ENCODE measurements at places on chromosomes 1 and 21.
A peak's percentile ranks its signal among the peaks of the same experiment; 100 is the strongest.

- H3K27me3 ChIP-seq = peaks cover 75% of the 10 kb centered on the region
- no peak overlapping the region for H3K4me3 ChIP-seq
- no peak for DNase-seq
- H3K27ac ChIP-seq = no peak overlapping the region
Measured at GRCh38 chr21:46100020-46100419, 2.1 kb downstream of the COL6A2 start.

DNA sequence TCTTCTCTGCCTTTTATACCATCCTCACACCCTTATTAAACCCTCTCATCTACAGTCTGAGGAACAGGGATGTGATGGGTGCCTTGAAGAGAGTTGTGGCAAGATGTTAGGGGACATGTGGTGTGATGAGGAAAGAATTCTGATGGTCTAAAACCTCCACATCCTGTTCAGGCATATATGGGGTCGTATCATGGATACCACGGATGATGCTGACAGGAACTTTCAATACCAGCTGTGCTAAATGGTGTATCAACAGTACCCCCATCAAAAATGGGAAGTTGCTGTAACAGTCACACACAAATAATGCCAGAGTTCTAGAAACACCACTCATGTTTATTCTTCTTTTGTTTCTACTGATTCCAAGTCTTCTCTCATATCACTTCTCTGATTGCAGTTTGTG lies 12.9 kb downstream of the OR2T6 start:
- no peaks in the 10 kb centered on the region for H3K4me1 ChIP-seq
- H3K4me3 ChIP-seq = no peak overlapping the region
- no peaks in the 10 kb centered on the region for H3K36me3 ChIP-seq

- peaks cover 11% of the 10 kb centered on the region for H3K36me3 ChIP-seq
- peak overlapping the region; percentile 85 for H3K4me3 ChIP-seq
- no peaks in the 10 kb centered on the region for H3K27me3 ChIP-seq
- DNase-seq = no peak
- H3K27ac ChIP-seq = peak overlapping the region; percentile 95
Measured at GRCh38 chr1:13699510-13699909, 478 bp upstream of the PRDM2 start.

DNA sequence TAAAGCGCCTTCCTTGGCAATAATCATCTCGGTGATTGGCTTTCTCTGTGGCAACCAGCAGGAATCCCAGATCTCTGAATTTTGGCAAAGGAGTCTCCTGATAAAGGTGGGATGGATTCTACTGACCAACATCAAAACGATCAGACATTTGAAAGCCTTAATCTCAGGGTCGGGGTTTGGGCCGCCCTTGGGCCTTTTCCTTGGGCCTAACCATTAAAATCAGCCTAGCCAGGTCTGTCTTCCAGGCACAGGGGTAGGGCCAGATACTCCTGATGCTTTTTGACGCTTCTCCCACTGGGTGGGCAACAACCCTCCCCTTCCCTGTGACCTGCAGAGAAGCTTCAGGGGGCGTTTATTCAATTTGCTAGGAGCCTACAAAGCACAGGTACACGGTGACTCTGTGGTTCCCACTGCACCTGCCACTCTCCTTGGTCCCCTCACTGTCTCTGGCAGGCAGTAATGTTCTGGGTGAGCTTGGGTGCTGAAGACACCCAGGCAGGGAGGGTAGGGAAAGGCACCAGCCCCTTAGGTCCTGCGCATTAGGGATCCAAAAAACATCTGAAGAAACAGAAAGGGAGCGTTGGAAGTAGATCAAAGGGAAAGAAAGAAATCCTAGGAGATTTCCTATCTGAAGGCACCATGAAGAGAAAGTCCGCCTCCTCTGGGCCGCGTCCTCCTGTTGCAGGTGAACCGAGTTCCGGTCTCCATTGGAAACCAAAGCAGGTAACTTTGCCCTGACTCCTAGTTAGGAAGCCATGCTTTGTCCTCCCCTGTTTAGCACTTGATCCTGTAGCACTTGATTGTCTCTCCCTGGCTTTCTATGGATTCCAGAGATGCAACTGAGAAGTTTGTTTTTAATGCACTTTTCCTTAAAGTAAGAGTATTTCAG lies 12.3 kb downstream of the RNU1-2 start:
- H3K36me3 ChIP-seq = no peaks in the 10 kb centered on the region
- no peak for DNase-seq
- H3K27me3 ChIP-seq = no peaks in the 10 kb centered on the region
- peak overlapping the region; percentile 14 for H3K27ac ChIP-seq
- H3K4me3 ChIP-seq = no peak overlapping the region

- H3K4me1 ChIP-seq = peaks cover 1% of the 10 kb centered on the region
- H3K27me3 ChIP-seq = peaks cover 4% of the 10 kb centered on the region
- DNase-seq = no peak
- no peaks in the 10 kb centered on the region for H3K36me3 ChIP-seq
- H3K27ac ChIP-seq = no peak overlapping the region
Measured at GRCh38 chr1:36081926-36082485, 1.9 kb upstream of the TEKT2 start.

GRCh38 chr1:200336901-200337391 lies 72.9 kb downstream of the ZNF281 start:
- no peak for DNase-seq
- peak overlapping the region; percentile 86 for H3K27ac ChIP-seq
- H3K36me3 ChIP-seq = no peaks in the 10 kb centered on the region

GRCh38 chr1:167328816-167329483 lies 108.3 kb downstream of the POU2F1 start:
- DNase-seq = peak; percentile 57
- peaks cover 29% of the 10 kb centered on the region for H3K36me3 ChIP-seq
- no peaks in the 10 kb centered on the region for H3K27me3 ChIP-seq
- H3K27ac ChIP-seq = peak overlapping the region; percentile 91

GRCh38 chr1:62420214-62420613 lies 16.6 kb upstream of the USP1 start:
- peaks cover 2% of the 10 kb centered on the region for H3K4me1 ChIP-seq
- DNase-seq = no peak
- no peak overlapping the region for H3K4me3 ChIP-seq
- H3K27ac ChIP-seq = no peak overlapping the region

DNA sequence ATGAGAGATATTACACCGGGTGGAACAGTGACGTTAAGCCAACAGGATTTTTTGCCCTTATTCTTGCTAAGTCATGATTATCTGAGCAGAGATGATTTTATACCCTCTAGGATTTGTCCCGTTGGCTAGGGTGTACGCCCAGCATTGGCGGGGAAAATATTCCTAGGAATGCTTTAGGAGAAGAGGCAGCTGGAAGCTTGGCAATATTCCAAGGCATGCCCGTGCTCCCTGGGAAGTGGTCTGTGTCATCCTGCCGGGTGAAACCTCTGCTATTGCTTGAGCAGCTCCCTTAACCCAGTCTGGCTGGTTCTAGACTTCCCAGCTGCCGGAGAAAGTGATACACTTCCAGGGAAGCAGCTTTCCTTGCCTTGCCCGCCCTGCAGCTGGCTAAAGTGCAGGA lies 16.2 kb downstream of the CHRNB2 start:
- no peak for DNase-seq
- H3K4me1 ChIP-seq = peaks cover 25% of the 10 kb centered on the region
- no peaks in the 10 kb centered on the region for H3K27me3 ChIP-seq
- peak overlapping the region; percentile 42 for H3K27ac ChIP-seq

DNA sequence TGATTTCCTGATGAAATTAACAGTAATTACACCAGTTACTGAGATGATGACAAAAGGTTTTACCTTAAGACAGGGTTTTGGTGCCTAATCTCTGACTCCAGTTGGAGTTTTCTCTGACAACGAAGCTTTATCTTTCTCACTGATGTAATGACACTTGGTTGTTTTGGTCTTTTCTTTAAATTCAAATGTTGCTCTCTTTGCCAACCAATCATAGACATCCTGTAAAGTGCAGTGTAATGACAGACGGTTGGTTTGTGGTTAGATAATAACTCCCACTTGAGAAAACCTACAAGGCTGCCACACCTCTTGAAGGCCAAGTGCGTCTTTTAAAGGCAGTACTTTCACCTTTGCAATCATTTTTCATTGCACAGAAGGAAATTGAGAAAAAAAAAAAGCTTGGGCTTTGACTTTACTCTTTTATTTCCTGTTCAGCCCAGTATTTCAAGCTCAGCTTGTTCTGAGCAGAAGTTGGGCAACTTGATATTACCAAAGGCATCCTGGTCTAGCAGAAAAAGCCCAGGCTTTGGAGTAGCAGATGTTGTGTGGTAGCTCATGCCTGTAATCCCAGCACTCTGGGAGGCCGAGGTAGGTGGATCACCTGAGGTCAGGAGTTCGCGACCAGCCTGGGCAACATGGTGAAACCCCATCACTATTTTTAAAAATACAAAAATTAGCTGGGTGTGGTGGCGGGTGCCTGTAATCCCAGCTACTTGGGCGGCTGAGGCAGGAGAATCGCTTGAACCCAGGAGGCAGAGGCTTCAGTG lies 14.9 kb downstream of the PDIK1L start:
- peaks cover 4% of the 10 kb centered on the region for H3K27me3 ChIP-seq
- H3K27ac ChIP-seq = no peak overlapping the region

- H3K27me3 ChIP-seq = peaks cover 4% of the 10 kb centered on the region
- DNase-seq = no peak
- no peak overlapping the region for H3K27ac ChIP-seq
- H3K36me3 ChIP-seq = no peaks in the 10 kb centered on the region
- no peaks in the 10 kb centered on the region for H3K4me1 ChIP-seq
Measured at GRCh38 chr1:66088787-66089186, 296.1 kb downstream of the PDE4B start.

DNA sequence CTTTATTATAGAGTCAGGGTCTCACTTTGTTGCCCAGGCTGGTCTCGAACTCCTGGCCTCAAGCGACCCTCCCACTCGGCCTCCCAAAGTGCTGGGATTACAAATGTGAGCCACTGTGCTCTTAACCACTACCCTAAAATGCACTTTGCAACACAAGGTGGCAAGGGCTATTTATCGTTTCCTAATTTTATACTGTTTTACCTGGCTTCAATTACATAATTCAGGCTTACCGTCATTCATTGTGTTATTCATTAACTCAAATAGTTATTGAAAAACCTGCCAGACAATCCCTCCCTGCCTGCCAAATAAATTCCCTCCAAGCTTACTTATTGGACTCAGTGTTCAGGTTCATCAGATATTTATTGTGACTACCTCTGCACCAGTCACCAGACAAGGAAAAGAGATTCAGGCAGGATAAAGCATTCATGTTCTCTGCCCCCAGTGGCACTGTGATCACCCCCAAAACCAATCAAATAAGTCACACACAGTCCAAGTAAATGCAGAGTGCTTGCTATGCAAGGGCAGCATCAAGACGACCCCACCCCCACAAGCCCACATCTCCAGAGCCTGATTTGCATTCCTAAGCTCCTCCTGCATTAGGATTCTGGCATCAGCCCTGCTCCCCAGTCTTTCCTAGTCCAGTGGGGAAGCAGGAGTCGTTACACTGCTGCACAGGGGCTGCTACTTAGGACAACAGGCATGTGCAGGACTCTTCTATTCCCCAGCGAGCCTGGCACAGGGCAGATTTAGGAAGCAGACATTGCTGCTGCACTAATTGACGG lies 8.1 kb downstream of the PAQR7 start:
- no peaks in the 10 kb centered on the region for H3K27me3 ChIP-seq
- DNase-seq = no peak
- H3K36me3 ChIP-seq = peaks cover 26% of the 10 kb centered on the region
- no peak overlapping the region for H3K27ac ChIP-seq
- H3K4me3 ChIP-seq = no peak overlapping the region
- peaks cover 7% of the 10 kb centered on the region for H3K4me1 ChIP-seq

DNA sequence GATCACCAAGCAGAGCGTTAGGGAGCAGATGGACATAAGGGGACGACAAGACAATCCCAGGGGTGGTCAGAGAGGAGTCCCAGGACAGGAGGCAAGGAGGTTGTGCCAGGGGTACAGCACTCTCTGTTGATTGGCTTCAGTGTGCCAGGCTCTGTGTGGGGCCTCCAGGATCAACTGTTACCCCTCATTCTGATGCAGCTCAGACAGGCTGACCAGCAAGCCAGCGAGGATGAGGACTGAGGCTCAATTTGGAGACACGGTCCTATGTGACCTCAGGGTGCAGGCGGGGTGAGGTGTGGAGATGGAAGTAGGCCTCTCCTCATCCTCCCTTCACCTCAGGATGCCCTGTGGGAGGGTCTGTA lies 4.0 kb downstream of the HYI start:
- H3K27me3 ChIP-seq = peaks cover 4% of the 10 kb centered on the region
- DNase-seq = no peak
- peaks cover 51% of the 10 kb centered on the region for H3K36me3 ChIP-seq
- H3K4me3 ChIP-seq = no peak overlapping the region
- no peak overlapping the region for H3K27ac ChIP-seq
- H3K4me1 ChIP-seq = peaks cover 18% of the 10 kb centered on the region

GRCh38 chr1:115063228-115063901 lies 25.9 kb downstream of the TSPAN2 start:
- no peak overlapping the region for H3K4me3 ChIP-seq
- H3K36me3 ChIP-seq = no peaks in the 10 kb centered on the region
- H3K4me1 ChIP-seq = peaks cover 12% of the 10 kb centered on the region

- no peak overlapping the region for H3K4me3 ChIP-seq
- no peaks in the 10 kb centered on the region for H3K27me3 ChIP-seq
- H3K27ac ChIP-seq = no peak overlapping the region
- H3K4me1 ChIP-seq = no peaks in the 10 kb centered on the region
Measured at GRCh38 chr21:28823429-28823828, 169.2 kb downstream of the LTN1 start.

DNA sequence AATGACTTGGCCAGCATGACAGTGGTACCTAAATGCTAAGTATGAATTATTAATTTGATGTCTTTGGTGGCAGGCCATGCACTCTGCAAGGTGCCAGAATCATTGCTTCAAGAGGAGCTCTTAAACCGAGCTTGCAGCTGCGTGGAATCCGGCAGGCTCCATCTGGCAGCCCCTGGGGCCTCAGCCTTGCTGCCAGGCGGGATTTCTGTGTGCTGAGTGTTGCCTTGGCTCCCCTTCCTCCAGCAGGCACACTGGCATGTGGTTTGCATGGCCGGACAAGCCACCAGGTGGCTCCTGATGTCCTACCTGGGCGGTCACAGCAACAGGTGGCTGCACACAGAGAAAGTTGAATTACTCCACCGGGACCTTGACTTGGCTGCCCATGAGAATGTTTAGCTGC lies 155.4 kb downstream of the URB2 start:
- no peak for DNase-seq
- no peak overlapping the region for H3K27ac ChIP-seq
- H3K36me3 ChIP-seq = no peaks in the 10 kb centered on the region
- no peaks in the 10 kb centered on the region for H3K4me1 ChIP-seq
- no peak overlapping the region for H3K4me3 ChIP-seq

- H3K4me1 ChIP-seq = no peaks in the 10 kb centered on the region
- H3K27me3 ChIP-seq = no peaks in the 10 kb centered on the region
- H3K4me3 ChIP-seq = no peak overlapping the region
- H3K27ac ChIP-seq = no peak overlapping the region
- H3K36me3 ChIP-seq = no peaks in the 10 kb centered on the region
Measured at GRCh38 chr1:159132271-159132881, 39.0 kb upstream of the CADM3 start.

DNA sequence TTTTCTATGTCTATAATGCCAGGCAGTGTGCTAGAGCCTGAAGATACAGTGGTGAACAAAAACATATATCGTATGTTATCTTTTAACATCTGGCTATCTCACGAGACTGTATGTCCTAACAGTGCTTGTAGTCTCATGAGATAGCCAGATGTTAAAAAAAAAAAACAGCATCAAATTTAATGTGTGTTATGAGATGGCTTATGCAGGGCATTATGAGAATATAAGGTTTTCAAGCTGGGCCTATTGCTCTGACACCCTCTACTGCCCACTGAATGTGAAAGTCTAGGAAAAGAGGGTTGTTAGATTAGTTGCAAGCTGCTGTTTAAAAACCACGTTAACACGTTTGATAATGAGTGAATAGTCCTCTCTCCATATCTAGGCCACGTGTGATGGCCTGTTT lies 109.8 kb downstream of the CACHD1 start:
- DNase-seq = no peak
- H3K36me3 ChIP-seq = no peaks in the 10 kb centered on the region
- H3K4me1 ChIP-seq = no peaks in the 10 kb centered on the region
- no peak overlapping the region for H3K4me3 ChIP-seq
- no peaks in the 10 kb centered on the region for H3K27me3 ChIP-seq

- H3K36me3 ChIP-seq = no peaks in the 10 kb centered on the region
- no peak overlapping the region for H3K4me3 ChIP-seq
- DNase-seq = no peak
- H3K27me3 ChIP-seq = peaks cover 15% of the 10 kb centered on the region
Measured at GRCh38 chr1:209368864-209369598, 214.5 kb upstream of the CAMK1G start.

All from stimulated activated naive B cell treated with anti-CD40 and anti-IgM and Interleukin-4, amounts not matched to agents 10 μg/mL and 1 μg/mL and 100 μg/mL, for 72 hours (primary cell).